ENCODE measurements at places on chromosomes 12 and 14.

- no peak for DNase-seq
These were observed 172.2 kb downstream of the FLRT2 start for GRCh38 chr14:85702191-85702590.

GRCh38 chr14:101716956-101717662, 44.4 kb upstream of the PPP2R5C start:
- DNase-seq, result peak; percentile 31

DNA sequence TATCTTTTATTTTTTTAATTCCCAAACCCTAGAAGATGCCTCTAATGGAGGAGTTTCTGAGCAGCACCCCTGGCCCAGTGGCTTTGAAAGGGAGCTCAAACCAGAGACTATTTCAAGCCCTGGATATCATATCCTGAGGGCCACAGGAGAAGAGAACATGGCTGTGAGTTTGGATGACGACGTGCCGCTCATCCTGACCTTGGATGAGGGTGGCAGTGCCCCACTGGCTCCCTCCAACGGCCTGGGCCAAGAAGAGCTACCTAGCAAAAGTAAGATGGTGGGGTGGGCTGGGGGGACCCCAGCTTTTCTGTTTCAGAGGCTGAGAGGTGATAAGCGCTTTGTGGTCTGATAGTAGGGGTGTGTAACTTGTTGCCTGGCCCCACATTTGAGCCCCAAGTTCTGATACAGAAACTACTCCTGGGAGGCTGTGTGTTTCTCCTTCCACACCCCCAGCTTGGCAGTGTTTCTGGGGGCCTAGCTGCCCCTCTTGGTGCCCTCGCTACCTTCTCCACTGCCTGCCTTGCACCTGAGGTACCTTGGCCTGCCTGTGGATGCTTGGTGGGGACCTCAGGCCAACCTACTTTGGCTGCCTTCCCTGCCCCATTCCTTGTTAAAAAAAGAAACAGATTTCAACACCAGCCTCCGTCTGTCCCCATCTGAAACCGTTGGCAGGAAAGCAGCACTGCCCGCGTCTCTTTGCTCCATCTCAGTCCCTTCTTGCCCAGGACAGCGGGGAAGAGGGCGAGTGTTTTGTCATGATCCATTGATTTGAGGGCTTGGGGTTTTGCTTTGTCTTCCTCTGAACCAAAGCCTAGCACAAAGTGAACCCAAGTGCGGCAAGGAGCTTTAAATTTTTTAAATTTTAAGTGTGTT, 5.7 kb downstream of the TPCN1 start:
- DNase-seq, result peak; percentile 40

- DNase-seq, result peak; percentile 73
These were observed 33.3 kb downstream of the ATP2A2 start for GRCh38 chr12:110314308-110314707.

GRCh38 chr14:71355324-71356201, 448.3 kb downstream of the PCNX1 start:
- DNase-seq, result no peak

GRCh38 chr12:66903782-66904396, 225.0 kb upstream of the GRIP1 start:
- DNase-seq, result peak; percentile 13

- no peak for DNase-seq
These were observed 366.8 kb downstream of the VRK1 start for GRCh38 chr14:97164021-97164420.

GRCh38 chr12:126734296-126734695, 1532.7 kb upstream of the TMEM132C start:
- no peak for DNase-seq

DNA sequence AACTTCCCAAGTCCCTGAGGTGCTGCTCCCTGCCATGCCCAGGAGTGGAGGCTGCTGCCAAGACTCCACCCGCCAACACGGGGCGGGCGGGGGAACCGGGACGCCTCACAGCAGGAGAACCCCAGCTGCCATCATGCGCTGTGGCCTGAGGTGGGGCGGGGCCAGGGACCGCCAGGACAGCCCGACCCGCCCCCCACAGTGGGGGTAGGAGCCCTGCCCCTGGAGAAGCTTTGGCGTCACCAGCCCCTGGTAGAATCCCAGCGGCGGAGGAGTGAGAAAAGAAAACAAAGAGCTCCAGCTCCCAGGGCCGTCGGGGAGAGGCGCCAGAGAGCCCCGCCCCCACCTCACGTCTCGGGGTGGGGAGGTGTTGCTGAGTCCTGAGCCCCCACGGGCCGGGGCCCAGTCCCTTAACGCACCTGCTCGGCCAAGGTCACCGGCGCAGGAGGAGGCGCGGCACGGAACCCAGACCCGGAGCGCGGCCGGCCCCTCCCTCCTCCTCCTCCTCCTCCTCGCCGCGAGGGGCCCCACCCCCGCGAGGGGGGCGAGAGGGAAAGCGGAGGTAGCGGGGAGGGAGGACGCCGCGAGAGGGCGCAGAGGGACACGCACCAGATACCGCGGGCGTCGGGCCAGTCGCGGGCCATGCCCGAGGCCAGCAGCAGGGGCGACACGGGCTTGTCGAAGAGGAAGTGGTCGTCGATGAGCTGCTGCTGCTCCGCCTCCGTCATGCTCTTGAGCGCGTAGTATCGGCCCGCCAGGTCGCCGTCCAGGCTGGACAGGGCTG, 1.8 kb downstream of the CKB start:
- peak; percentile 72 for DNase-seq

DNA sequence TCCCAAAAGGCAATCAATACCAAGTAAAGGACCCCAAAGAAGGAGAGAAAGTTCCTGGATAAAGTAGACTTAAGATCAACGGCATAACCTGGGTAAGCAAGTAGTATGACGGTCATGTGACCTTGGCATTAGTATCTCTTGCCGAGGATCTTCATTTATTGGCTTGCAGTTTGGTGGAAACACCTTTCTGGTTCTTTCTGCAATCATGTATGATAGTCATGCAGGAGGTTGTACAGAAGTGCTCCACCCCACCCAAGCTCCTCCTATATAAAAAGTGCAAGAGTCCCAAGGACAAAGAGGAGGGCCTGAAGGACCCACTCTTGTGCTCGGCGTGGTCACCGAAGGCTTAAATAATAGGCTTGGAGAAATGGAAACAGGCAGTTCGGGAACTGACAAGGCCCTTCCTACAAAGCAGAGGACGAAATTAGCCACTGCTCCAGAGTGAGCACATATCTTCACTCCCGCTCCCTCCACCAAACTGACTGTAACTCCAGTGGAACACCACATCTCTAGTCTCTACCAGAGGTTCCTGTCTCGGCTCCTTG, 750 bp downstream of the CS start:
- peak; percentile 18 for DNase-seq
